ENCODE measurements at places on chromosomes 5 and 9.

GRCh38 chr5:172010278-172010677 lies 3.8 kb upstream of the FBXW11 start:
- DNase-seq, result peak; percentile 26

- DNase-seq, result no peak
These were observed 6.2 kb downstream of the NKX2-5 start for GRCh38 chr5:173228639-173229381.

DNA sequence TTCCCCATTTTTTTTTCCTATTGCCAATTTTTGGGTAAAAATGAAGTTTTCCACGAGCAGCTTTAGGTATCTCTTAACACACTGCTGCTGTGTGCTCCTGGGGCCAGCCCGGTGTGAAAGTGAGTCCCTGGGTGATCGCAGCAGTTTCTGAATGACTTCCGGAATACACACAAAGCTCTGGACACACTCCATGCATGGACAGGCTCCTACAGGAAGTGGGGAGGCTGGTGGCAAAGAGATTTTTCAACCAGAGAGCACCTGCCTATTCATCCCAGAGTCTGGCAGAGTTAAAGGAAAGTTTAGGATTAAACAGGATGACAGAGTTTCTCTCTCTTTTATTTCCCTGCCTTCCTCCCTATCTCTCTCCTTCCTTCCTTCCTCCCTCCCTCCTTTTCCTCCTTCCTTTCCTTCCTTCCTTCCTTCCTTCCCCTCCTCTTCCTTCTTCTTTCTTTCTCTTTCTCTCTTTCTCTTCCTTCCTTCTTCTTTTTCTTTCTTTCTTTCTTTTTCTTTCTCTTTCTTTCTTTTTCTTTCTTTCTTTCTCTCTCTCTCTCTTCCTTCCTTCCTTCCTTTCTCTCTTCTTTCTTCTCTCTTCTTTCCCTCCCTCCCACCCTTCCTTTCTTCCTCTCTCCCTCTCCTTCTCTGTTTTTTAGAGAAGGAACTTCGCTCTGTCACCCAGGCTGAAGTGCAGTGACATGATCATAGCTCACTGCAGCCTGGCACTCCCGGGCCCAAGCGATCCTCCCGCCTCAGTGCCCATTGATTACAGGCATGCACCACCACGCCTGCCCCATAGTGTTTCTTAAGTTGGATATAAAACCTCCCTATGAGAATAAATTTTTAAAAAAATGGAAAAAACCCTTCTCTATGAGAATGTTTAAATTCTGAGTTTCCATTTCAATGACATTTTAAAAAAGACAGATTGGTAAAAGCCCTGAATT lies 38.7 kb upstream of the UBTD2 start:
- DNase-seq, result no peak

DNA sequence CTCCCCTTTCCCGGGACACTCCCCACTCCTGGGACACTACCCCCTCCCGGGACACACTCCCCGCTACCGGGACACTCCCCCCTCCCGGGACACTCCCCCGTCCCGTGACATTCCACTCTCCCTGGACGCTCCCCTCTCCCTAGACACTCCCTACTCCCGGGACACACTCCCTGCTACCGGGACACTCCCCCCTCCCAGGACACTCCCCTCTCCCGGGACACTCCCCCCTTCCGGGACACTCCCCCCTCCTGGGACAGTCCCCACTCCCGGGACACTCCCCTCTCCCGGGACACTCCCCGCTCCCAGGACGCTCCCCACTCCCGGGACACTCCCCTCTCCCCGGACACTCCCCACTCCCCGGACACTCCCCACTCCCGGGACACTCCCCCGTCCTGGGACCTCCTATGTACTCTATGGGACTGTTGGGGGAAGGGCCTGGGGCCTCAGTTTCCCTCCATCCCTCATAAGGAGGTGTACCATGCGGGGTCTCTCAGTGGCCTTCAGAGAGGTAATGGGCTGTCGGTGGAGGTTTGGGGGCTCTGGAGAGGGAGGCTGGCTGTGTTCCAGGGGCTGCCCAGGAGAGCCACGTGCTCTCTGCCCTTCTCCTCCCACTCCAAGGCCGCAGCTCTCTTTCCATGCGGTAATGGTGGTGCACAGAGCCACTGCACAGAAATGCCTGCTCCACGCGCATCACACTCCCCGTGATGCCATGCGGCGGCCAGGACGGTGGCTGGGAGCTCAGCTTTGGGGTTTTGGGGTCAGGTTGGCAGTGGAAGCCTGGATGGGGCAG lies 96.2 kb downstream of the RXRA start:
- DNase-seq, result no peak

- no peak for DNase-seq
These were observed 28.0 kb downstream of the TBCA start for GRCh38 chr5:77748160-77748559.

GRCh38 chr5:96651948-96652753 lies 10.0 kb upstream of the CAST start:
- DNase-seq, result no peak

DNA sequence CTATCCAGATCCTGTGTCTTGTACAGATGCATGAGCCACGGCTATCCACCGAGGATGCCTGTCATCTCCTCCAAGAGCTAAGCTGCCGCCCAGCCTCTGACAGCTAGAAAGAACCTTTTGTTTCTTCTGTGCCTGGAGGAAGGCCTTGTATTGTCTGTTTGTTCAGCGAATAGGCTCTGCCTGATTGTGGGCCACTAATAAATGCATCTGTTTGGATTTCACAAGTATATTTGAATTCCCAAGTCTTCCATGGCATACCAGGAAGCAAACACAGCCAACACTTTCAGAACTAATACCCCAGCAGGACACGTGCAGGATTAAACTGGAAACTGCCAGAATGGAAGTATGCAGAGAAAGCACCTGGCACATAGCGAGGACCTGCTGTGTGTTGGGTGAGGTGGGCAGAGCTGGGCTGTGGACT lies 92.7 kb upstream of the NEURL1B start:
- DNase-seq, result no peak

DNA sequence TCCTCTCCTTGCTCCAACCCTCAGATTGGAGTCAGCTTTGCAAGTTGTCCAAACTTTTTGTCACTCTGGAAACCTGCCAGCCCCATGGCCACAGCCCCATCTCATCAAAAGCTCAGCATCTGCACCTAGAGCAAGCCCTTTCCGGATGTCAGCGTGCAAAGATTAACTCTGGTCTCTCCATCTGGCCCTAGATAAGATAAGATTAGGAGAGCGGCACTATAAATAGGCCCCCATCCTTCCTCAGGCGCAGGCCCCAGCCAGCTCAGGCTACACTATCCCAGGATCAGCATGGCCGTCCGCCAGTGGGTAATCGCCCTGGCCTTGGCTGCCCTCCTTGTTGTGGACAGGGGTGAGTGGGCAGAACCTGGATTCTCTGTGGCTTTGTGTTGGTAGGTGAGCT lies at the start of gene SPINK4:
Gene SPINK4 (plus strand): TSS at position 247 of the 400 bp plus-strand sequence. CDS start 42 bp downstream, at position 289.
- DNase-seq, result no peak

Measured in fibroblast of mammary gland (primary cell).